Fibroblast of skin of right biceps (primary cell): ENCODE measurements at places on chromosomes 12 and 14.

- DNase-seq = no peak
Measured at GRCh38 chr12:97452839-97453238, 9.8 kb upstream of the RMST start.

GRCh38 chr14:104885973-104886689, 21.1 kb downstream of the CEP170B start:
- no peak for DNase-seq

DNA sequence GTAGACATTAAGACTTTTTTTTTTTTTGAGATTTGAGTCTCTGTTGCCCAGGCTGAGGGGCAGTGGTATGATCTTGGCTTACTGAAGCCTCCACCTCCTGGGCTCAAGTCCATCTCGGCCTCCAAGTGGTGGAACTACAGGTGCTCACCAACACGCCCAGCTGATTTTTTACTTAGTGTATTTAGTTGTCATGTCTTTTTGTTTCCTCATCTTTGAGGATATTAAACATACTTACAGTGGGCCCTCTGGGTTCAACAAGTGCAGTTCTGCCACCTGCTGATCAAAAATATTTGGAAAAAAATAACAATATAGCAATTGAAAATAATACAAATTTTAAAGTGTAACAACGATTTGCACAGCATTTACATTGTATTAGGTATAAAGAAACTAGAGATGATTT, 4.4 kb upstream of the B4GALNT1 start:
- no peak for DNase-seq

DNA sequence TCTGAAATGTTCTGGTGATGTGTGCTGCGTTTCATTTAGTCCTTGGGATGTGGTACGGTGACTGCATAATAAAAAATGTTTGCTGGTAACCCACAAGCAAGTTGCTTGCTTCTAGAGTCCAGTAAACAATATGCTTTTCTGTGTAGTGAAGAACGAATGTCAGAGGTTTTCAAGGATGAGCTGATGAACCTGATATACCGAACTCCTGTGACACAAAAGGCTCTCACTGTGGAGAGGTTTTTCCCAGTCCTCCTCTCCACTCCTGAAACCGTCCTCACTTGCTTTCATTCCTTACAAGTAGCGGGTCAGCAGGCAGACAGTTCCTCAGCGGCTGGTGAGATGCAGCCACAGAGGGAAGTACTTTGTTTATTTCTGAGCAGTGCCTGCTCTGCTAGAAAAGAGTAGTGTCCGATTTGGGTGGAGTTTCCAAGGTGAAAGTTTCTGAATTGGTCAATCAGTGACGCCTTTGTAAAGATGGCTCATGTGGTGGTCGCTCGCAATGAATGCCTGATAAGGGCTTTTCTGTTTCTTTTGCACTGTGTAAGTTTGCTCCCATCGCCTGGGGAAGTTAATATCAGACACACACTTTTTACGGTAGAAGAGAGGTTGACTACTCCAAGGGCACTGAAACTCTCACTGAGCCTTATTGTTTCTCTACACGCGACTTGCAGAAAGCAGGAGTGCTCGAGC, 3.0 kb downstream of the ETV6 start:
- peak; percentile 69 for DNase-seq

DNA sequence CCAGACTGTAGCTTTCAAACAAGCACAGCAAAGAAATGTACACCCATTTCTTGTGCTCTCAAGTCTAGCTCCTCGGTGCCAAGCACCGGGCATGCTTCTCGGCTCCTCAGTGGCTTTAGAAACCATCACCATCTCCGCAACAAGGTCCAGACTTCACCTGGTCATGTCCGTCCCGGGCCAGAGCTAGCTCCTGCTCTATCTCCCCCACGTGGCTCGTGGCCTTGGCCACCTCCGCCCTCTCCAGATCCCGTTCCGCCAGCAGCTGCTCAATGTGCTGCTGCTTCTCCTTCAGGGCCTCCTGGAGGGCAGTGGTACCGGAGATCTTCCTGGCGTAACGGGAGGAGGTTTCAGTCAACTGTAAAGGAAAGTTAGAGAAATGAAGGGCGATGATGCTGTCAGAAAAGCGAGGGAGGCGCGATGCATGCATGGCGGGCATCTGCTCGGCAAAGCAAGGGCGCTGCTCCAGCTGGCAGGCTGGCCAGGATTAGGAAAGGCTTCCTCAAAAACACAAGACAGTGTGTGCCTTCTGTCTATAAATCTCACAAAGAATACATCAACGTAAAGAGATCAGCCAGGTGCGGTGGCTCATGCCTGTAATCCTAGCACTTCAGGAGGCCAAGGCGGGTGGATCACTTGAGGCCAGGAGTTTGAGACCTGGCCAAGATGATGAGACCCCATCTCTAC, 67.4 kb downstream of the CLIP1 start:
- no peak for DNase-seq

DNA sequence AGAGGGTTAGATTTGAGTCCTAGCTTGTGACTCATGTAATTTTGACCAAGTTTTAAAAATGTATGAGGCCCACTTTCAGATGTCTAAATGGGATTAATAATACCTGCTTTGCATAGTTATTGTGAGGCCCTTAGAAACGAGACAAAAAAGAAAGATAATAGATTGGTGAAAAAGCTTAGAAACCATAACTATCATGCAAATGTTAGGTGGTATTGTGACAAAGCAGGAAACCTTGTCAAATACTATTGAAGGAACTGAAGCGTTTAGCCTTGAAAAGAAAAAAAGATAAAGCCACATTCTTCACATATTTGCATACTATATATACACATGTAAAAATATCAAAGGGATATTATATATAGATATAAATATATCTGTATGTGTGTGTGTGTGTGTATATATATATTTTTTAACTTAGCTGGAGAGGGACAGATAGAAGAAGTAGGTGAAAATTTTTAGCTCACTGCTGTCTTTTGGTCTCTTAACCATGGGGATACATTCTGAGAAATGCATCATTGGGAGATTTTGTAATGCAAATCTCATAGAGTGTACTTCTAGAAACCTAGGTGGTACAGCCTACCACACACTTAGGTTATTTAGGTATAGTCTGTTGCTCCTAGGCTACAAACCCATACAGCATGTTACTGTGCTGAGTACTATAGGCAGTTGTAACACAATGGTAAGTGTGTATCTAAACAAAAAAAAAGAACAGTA, 270.3 kb downstream of the CCDC91 start:
- no peak for DNase-seq

DNA sequence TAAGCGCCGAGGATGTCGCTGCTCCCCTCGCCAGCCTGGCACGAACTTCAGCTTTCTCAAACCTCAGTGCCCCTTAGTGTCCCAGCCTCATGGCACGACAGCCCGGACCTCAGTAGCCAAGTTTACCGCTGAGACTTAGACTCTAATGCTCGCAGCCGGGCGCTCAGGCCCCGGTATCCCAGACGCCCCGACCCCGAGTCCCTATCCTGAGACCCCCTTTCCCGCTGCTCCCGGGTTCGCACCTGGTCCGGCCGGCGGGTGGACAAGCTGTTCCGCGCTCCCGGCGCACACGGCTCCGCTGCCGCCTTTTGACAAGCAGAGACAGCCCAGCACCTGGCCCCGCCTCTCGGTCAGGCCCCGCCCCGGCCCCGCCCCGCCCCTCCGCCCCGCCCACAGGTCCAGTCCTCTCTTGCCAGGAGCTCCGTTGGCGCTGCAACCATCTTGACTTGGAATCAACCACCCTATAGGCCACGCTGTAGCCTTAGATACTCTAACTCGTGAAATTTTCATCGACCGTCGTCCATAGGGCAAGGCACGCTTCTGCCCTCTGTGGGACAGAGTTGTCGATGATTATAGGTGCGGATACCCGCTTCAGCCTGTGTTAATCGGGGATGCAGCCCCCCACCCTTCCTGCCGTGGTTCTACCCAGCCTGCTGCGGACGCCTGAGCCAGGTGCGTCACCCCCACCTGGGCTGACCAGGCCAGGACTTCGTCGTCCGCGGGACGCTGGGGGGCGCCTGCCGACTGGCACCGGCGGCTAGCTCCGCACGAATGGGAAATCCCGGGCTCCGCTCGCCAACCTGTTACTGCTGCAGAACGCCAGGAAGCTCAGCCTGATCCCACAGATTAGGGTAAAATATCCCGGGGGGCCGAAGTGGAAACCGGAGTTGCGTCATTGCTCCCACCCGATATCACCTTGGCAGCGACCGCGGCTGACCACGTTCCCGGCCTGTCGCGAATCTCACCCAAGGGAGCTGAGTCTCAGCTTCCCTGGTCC, at the start of gene VDR:
VDR (minus strand) TSS at position 282 of the 997 bp plus-strand sequence. CDS start 25,881 bp downstream, outside the sequence.
- peak; percentile 76 for DNase-seq

GRCh38 chr12:597926-598568, 65.2 kb downstream of the NINJ2 start:
- DNase-seq = no peak

- no peak for DNase-seq
Measured at GRCh38 chr14:68571114-68571591, 221.7 kb downstream of the ZFP36L1 start.

DNA sequence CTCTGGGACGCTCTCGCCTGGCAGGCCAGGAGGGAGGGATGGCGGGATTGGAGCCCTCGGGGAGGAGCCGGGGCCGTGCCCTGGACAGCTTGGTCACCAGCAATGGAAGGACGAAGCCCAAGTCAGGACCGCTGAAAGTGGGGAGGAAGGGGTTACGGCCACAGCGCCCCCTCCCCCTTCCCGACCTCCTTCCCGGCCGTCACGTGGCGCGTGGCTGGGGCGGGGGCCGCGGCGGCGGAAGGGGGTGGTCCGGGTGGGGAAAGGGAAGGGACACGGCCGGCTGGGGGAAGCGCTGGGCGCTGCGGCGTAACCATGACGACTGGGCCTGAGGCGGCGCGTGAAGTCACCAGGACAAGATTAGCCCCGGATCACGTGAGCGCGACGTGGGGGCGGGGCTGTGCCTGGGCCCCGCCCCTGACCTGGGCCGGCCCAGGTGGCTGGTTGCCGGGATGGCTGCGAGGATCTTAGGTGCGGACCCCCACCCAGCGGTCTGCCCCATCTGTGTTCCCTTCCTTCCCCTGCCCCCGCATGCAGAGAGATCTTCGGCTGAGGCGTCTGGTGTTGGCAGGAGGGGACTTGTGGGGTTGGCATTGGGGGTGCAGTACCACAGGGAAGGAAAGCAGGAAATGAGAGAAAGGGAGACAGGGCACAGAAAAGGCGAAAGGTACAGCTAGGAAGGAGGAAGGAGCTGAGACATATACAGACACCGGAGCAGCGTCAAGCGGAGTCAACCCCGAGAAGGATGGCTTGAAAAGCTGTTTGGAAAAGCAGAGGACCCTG, 6.2 kb downstream of the MAP3K12 start:
- peak; percentile 91 for DNase-seq

GRCh38 chr12:128449146-128449894, 182.3 kb downstream of the TMEM132C start:
- DNase-seq = peak; percentile 19

DNA sequence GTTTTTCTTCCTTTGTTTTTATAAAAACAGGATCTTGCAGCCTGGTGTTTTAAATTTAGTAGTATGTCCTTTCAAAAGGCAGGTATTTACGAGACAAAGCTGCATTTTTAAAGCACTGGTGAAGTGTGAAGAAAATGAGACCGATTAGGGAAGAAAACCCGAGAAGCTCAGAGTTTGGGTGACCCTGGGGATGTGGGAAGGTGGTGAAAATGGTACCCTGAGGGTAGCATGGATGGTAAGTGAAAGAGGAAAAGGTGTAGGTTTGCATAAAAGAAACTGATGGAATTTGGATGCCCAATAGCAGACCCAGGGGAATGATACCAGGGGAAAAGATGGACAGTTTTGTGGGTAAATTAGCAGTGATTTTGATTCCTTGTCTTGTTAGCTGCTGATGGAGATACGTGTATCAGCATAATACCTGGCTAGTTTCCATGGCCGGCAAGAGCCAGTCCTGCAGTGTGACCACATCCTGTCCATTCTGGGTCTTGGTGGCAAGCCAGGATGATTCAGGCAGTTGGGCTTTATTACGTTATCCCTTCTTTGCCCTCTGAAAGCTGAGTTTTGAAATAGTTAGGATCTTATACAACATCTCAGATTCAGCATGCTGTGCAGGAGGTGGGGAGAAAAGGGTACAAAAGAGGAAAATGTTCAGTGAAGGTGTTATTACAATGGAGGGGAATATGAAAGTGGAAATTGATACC, 8.9 kb downstream of the BICD1 start:
- DNase-seq = peak; percentile 100
